Endothelial cell of umbilical vein (primary cell): ENCODE measurements at places on chromosomes 12 and 14.
A peak's percentile ranks its signal among the peaks of the same experiment; 100 is the strongest.

DNA sequence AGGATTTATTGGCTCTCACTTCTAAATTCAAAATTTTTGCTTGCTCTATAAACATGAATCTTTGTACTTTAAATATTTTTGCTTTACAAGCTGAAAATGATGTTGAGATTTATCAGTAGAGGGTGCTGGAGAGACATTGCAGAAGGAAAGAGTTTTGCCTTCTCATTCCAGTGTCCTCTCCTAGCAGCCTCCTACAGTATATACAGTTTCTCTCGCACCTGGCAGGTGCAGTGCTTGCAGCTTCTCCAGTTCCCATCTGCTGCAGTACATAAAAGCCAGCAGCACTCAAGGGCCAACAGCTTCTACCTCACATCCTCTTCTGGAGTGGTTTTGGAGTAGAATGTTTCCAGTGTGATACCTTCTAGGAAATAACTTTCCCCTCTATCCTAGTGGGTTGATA lies 601.8 kb upstream of the ATXN7L3B start:
- DNase-seq: no peak

- no peak for DNase-seq
These were observed 29.5 kb upstream of the FBXO34 start for GRCh38 chr14:55241673-55242072.

DNA sequence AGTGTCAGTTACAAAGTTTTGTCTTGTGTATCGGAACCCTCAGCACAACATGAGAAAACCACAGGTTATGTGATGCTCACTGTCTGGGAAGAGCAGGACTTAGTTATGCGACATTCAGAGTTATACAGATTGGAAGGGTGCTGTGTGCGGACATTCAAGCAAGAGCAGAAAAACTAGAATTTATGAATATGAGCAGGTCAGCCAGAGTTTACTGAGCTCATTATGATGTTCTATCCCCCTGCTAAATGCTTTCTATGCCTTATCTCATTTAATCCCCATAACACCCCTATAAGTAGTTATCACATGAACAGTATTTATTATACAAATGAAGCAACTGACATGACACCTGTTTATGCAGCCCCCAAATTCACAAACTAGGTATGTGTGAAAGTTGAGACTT lies 1083.2 kb downstream of the FLRT2 start:
- DNase-seq: no peak

- DNase-seq: no peak
These were observed 384.8 kb downstream of the EGLN3 start for GRCh38 chr14:33566082-33566481.

DNA sequence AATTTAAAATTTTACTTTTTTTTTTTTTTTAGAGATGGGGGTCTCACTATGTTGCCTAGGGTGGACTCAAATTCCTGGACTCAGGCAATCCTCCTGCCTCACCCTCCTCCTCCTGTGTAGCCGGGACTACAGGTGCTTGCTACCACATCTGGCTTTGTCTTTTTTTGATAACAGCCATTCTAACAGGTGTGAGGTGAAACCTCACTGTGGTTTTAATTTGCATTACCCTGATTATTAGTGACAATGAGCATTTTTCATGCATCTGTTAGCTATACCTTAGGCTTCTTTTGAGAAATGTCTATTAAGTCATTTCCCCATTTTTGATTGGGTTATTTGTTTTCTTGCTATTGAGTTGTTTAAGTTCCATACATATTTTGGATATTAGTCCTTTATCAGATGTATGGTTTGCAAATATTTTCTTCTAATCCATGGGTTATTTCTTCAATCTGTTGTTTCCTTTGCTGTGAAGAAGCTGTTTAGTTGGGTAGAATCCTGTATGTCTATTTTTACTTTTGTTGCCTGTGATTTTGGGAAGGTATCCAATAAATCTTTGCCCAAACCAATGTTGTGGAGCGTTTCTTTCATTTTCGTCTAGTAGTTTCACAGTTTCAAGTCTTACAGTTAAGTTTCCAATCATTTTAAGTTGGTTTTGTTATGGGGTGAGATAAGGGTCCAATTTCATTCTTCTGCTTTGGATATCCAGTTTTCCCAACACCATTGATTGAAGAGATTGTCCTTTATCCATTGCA lies 86.1 kb downstream of the MYF5 start:
- no peak for DNase-seq

GRCh38 chr14:58171090-58171489 lies 19.1 kb upstream of the ARMH4 start:
- peak; percentile 71 for DNase-seq

- no peak for DNase-seq
These were observed 43.6 kb upstream of the LHX5 start for GRCh38 chr12:113515082-113515856.

DNA sequence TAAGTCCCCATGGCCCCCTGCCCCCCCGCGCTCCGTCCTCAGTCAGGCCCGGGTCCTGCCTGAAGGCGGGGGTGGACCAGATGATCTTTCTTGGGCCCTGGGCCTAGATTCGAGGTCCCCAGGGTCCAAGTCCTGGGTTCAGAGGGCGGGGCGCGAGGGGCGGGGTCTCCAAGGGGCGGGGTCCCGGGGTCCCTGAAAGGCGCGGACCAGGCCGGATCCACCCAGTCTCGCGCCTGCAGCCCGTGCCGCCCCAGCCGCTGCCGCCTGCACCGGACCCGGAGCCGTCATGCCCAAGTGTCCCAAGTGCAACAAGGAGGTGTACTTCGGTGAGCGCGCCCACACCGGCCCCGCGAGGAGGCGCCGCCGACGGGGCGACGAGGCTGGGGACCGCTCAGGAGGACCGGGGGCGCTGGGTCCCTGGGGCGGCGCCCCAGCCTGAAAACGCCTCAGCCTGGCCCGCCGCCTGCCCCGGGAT lies 325 bp downstream of the CRIP1 start:
- no peak for DNase-seq

GRCh38 chr14:20657216-20658211 lies 16.0 kb upstream of the OR6S1 start:
- no peak for DNase-seq
